ENCODE measurements at places on chromosomes 2 and 18.

- no peak for DNase-seq
Measured at GRCh38 chr18:35180455-35180854, 60.4 kb upstream of the ZNF397 start.

DNA sequence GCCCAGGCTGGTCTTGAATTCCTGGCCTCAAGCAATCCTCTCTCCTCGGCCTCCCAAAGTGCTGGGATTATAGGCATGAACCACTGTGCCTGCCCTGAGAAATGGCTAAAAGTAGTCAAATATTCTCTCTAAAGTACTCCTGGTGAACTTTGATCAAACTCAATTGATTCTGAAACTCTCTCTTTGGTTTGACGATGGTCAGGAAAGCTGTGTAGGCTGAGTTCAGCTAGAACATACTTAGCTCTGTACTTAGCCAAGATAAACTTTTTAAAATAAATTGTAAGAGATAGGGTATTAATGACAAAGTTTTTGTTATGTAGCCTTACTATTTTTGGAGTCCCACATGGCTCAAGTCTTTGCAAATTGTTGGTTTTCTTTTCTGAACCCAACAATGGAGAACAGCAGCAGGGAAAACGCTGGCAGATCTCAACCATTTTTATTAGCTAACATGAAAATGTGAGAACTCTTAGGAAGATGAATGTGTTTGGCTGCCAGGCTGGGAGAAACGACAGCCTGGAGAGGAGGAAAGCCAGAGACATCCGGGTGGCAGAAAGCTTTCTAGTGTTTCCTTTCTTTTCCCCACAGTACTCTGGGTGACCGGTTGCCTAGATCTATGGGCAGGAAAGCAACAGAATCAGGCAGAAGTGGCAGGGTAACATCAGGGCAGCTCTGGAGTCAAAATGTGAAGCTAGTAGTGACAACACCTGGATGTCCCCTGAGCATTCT, 193.0 kb upstream of the LHCGR start:
- DNase-seq, result no peak

DNA sequence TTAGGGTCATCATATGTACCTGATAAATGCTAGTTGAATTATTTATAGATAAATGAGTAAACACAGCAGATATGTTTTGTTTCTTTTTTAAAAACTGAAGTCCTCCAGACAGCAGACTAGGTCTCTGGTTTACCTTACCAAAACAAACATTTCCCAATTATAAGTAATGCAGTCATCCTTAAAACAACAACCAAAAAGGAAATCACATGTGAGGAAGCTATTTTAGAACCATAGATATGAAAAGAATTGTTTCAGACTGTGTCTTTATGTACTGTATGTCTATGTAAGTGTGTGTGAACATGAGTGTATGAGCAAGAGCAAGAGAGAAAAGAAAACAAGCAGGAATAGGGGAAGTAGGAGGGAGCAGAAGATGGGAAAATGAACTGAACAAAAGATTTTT, 441.0 kb downstream of the CPS1 start:
- no peak for DNase-seq

DNA sequence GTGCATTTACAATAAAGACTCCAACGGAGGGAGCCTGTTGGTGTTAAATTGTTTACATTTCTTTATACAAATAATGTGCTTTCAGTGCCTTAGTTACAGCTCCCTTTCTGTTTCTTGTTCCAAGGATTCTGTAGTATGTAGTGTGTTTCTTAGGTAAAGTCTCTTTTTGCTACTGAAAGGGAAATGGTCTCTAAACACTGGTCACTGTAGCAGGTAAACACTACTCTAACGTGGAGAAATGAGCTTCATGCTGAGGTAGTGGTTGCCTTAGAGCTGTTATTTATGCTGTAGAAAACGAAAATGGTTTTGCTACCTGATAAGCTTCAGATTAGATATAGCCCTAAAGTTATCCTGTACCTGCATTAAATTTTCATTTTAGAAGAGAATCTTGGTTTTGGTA, 163.6 kb downstream of the CAPN13 start:
- DNase-seq, result no peak

- DNase-seq, result no peak
Measured at GRCh38 chr2:176092270-176093144, at the start of gene HOXD13. TSS of gene HOXD13 (plus strand) at chr2:176092721. CDS start at chr2:176092891, 170 bp downstream.

DNA sequence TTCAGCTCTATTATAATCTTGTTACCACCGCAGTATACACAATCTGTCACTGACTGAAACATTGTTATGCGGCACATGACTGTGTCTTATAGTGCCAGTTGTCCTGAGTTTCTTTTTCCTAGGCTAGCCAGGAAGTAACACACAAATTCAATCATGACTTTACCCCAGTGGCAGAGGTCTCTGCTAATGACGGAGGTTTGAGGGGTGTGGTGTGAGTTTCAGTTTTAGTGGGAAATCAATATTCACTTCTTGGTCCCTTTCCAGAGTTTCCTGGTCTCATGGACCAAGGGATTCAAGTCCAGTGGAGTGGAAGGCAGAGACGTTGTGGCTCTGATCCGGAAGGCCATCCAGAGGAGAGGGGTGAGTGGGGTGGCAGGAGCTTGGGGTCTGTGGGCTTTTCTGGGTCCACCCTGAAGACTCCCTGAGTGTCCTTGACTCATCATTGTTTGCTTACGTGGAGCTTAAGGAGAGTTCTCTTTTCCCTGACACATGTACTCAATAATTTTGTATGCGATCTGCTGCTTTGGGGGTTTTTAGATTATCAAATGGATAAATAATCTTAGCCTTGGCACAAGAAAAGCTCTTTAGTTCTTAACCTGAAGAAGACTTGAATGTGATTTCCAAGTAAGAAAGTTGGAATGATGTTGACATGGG, 39.2 kb downstream of the HK2 start:
- no peak for DNase-seq

DNA sequence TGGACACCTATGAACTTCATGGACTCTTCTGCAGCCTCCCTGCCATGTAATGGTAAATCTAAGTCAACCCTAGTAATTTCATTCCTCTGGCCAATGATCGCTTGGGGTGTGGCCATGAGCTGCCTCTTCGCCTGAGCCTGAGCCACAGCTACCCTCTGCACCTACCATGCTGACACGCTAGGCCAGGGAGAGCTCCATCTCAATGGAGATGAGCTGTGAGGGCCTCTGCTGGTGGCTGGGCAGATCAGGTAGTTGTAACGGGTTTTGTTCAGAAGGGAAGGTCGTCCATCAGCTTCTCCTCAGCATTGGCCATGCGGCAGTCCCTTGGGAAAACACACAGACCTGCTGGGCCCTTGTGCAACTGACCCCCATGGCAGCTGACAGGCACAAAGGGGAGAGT, 24.4 kb downstream of the MPHOSPH10 start:
- no peak for DNase-seq

DNA sequence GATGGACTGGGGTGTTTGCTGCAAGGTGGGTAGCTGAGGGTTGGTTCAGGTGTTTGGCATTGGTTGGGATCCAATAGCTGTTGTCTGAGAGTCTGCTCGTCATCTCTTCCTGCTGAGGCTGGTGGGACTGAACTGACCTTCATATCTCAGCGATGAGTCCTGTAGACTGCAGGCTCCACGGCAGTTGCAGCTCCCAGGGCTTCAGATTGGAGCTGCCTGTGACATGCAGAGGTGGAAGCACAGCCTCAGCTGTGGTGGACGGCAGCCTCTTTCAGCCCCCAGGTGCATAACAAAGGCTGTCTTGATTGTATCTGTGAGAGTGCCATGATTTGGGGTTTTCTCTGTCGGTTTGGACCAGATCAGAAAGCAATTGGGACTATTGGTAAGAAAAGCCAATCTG, 3.9 kb upstream of the IL1R2 start:
- DNase-seq, result no peak
